H9 (cell line): ENCODE measurements at places on chromosomes 16 and 17.

GRCh38 chr16:12724226-12724625, 79.5 kb downstream of the CPPED1 start:
- no peak overlapping the region for H3K27ac ChIP-seq
- H3K4me3 ChIP-seq = no peak overlapping the region
- no peak for DNase-seq
- H3K36me3 ChIP-seq = no peaks in the 10 kb centered on the region; the same call in 1 of the 2 replicates

GRCh38 chr16:31080756-31081419, 6.7 kb downstream of the ZNF646 start:
- H3K27ac ChIP-seq = no peak overlapping the region
- no peaks in the 10 kb centered on the region for H3K4me1 ChIP-seq
- no peaks in the 10 kb centered on the region for H3K27me3 ChIP-seq
- peaks cover 62% of the 10 kb centered on the region for H3K36me3 ChIP-seq

- peak; percentile 30 for DNase-seq
- no peaks in the 10 kb centered on the region; the same call in 1 of the 2 replicates for H3K36me3 ChIP-seq
- H3K27ac ChIP-seq = no peak overlapping the region
- no peaks in the 10 kb centered on the region for H3K27me3 ChIP-seq
Observed at GRCh38 chr16:48534601-48535340, 75.2 kb downstream of the N4BP1 start.

- no peak overlapping the region for H3K27ac ChIP-seq
- no peaks in the 10 kb centered on the region for H3K36me3 ChIP-seq
- no peak overlapping the region for H3K4me3 ChIP-seq
Observed at GRCh38 chr16:82699711-82700495, 73.1 kb downstream of the CDH13 start.

DNA sequence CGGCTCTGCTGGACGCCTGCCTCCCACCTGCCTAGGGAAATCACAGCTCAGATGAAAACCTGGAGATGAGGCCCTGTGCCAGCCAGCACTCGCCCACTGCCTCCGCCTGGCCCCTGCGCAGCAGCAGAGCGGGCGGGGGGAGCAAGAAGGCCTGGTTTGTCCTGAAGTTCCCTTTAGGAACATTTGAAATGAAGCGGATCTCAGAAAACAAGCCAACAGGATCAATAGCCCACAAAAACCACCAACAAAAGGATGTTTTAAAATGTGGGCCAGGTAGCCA, 48.0 kb downstream of the RBFOX3 start:
- no peak overlapping the region for H3K4me3 ChIP-seq
- DNase-seq = no peak
- no peaks in the 10 kb centered on the region for H3K27me3 ChIP-seq
- H3K27ac ChIP-seq = no peak overlapping the region

GRCh38 chr16:11452298-11452697, 107.0 kb downstream of the RMI2 start:
- H3K4me1 ChIP-seq = no peaks in the 10 kb centered on the region
- DNase-seq = no peak
- H3K27ac ChIP-seq = no peak overlapping the region
- H3K36me3 ChIP-seq = peaks cover 2% of the 10 kb centered on the region; the same call in 1 of the 2 replicates
- no peak overlapping the region for H3K4me3 ChIP-seq
- no peaks in the 10 kb centered on the region for H3K27me3 ChIP-seq

GRCh38 chr16:24511792-24512191, 27.6 kb upstream of the RBBP6 start:
- no peak overlapping the region for H3K27ac ChIP-seq
- no peak for DNase-seq
- no peak overlapping the region for H3K4me3 ChIP-seq
- no peaks in the 10 kb centered on the region for H3K36me3 ChIP-seq
- H3K4me1 ChIP-seq = no peaks in the 10 kb centered on the region

DNA sequence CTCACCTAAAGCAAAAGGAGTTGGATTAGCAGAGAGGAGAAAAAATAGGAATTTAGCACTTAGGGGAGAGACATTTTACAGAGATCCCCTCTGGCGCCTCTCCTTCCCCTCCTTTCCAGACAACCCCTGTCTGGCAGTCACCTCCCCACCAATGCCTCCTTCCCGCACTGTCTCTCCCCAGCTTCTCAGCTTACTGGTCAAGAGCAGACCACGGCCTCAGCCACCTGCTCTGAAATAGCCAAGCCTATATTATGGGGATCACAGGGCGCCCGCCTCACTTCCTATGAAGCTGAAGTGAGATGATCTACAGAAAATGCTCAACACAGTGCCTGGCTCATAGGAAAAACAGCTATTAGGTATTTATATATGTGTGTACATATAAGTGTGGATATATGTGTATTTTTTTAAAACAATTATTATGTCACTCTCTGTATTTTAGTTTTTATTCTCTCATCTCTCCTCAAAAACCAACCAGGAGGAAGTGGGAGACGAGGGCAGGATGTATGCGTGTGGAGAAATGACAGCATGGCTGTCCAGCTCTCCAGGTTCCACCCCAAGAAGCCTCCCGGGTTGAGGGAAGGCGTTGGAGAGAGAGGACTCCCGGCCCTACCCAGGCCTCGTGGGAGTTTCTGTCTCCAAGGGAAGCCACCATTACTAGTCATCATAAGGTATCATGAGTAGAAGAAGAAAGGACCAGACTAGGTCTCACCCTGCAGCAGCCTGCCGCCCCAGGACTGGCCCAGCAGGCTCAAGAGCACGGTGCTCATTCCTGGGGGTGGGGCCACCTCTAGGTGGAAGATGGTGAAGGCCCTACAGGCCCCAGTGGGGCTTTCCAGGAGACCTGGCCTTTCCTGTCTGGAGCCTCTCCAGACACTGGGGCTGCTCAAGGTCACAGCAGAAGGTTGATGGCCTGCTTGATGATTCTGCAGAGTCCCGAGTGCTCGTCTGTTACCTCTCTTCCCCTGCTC, 27.2 kb downstream of the MAP3K14 start:
- H3K36me3 ChIP-seq = peaks cover 38% of the 10 kb centered on the region
- no peak overlapping the region for H3K27ac ChIP-seq
- H3K4me3 ChIP-seq = no peak overlapping the region
- no peaks in the 10 kb centered on the region for H3K27me3 ChIP-seq

DNA sequence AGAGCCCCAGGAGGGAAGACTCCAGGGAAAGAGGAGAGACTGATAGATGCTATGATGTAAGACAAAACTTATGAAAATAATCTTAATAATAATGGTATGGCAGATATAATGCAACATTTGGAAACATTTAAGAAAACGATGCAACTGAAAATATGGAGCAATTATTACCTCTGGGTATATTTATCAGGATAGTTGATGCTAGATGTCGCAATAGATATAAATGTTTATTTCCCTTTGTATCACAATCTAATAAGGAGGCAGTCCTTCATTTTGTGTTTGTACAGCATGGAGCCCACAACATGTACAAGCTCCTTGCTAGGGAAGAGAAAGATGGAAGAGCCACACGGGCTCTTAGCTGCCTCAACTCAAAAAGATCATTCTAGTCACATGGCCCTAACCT, 101.1 kb upstream of the TMEM132E start:
- H3K36me3 ChIP-seq = no peaks in the 10 kb centered on the region
- no peaks in the 10 kb centered on the region for H3K27me3 ChIP-seq
- H3K27ac ChIP-seq = no peak overlapping the region
- DNase-seq = no peak

DNA sequence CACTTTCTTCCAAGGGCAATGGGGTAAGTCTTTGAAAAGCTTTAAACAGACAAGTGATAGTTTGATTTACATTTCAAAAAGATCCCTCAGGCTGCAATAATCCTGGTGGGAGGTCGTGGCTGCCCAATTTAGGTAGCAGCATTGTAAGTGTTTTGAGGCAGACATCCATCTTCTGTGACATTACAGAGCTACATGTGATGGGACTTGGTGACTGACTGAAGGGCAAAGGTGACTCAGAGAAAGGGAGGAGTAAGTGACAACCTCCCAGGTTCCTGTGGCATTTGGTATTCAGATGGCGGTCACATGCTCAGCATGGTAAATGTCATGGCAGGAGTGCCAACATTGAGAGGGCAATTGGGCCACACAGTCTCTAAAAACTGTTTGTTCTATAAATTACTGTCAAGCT, 26.5 kb downstream of the STAT3 start:
- H3K36me3 ChIP-seq = no peaks in the 10 kb centered on the region; the same call in none of the 3 replicates
- no peaks in the 10 kb centered on the region for H3K27me3 ChIP-seq
- H3K4me1 ChIP-seq = peaks cover 10% of the 10 kb centered on the region
- DNase-seq = no peak
- H3K4me3 ChIP-seq = no peak overlapping the region

DNA sequence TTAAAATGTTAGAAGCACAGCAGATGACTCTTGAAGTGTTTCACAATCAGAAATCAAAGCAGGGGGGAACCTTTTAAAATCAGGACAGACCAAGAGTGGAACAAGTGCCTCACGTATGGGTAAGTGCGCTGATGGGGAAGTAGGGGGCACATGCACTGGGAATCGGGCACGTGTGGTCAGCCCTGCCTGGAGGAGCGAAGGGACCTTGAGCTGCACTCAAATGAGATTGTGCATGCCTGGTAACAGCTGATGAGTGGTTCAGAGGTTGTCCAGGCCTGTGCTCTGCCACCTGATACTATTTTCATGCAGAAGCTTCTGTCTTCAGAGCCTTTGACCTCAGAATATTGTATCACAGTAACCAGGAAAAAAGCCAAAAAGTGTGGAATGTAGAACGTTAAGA, 13.7 kb upstream of the XYLT2 start:
- H3K27me3 ChIP-seq = no peaks in the 10 kb centered on the region
- H3K4me1 ChIP-seq = no peaks in the 10 kb centered on the region
- no peak overlapping the region for H3K4me3 ChIP-seq
- no peak overlapping the region for H3K27ac ChIP-seq
- H3K36me3 ChIP-seq = no peaks in the 10 kb centered on the region

DNA sequence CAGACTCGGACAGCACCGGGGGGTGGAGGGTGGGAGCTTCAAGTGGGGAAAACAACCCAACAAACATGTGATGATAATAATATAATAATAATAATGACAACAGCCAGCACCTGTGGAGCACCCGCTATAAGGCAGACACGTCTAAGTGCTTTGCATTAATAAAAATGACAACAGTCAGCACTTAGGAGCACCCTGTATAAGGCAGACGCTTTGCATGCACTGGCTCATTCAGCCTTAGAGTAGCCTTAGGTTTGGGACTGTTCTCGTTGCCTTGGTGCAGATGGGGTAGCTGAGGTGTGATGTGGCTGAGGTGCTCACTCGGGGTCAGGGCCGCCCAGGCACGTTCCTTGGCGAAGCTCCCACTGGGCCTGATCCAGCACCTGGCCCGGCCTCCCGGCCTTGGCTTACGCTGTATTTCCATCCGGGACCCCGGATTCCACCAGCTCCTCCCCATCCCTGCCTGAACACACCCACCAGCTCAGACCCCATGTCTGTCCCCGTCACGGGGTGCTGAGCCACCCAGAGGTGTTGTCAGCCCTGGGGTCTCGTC, 144.0 kb upstream of the CIBAR2 start:
- no peaks in the 10 kb centered on the region for H3K4me1 ChIP-seq
- H3K27ac ChIP-seq = no peak overlapping the region
- no peaks in the 10 kb centered on the region for H3K27me3 ChIP-seq
- H3K36me3 ChIP-seq = no peaks in the 10 kb centered on the region
- H3K4me3 ChIP-seq = no peak overlapping the region

GRCh38 chr16:17803625-17804410, 333.1 kb upstream of the XYLT1 start:
- H3K27ac ChIP-seq = no peak overlapping the region
- peaks cover 4% of the 10 kb centered on the region; the same call in 1 of the 2 replicates for H3K4me1 ChIP-seq
- no peaks in the 10 kb centered on the region for H3K36me3 ChIP-seq

- H3K27me3 ChIP-seq = no peaks in the 10 kb centered on the region
- H3K4me3 ChIP-seq = no peak overlapping the region
- peak; percentile 17 for DNase-seq
- H3K36me3 ChIP-seq = no peaks in the 10 kb centered on the region
- H3K4me1 ChIP-seq = peaks cover 4% of the 10 kb centered on the region; the same call in 1 of the 2 replicates
Observed at GRCh38 chr16:27241658-27242057, 26.9 kb downstream of the NSMCE1 start.

DNA sequence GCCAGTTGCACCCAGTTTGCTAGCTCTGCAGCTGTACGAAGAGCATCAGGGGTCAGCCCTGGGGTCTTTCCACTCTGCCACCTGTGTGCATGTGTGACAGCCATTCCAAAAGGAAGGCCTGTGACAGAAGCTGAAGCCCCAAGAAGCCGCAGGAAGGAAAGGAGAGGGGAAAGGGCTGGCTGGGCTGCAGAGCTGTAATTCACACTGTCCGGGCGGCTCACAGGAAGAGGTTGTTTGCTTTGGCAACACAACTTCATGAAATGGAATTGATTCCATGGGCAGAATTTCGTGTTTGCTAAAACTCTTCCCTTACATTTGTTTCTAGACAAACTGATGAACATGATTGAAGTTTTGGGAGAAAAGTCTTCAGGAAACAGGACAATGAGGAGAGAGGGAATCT, 14.8 kb downstream of the TMEM204 start:
- no peaks in the 10 kb centered on the region; the same call in 2 of the 3 replicates for H3K36me3 ChIP-seq
- H3K27ac ChIP-seq = no peak overlapping the region
- no peak overlapping the region for H3K4me3 ChIP-seq
- H3K27me3 ChIP-seq = no peaks in the 10 kb centered on the region
- no peak for DNase-seq

- no peak for DNase-seq
- no peaks in the 10 kb centered on the region for H3K36me3 ChIP-seq
- H3K4me1 ChIP-seq = peaks cover 2% of the 10 kb centered on the region; the same call in 1 of the 2 replicates
- peaks cover 51% of the 10 kb centered on the region for H3K27me3 ChIP-seq
- no peak overlapping the region for H3K27ac ChIP-seq
Observed at GRCh38 chr17:4788159-4788806, 481 bp upstream of the GLTPD2 start.

DNA sequence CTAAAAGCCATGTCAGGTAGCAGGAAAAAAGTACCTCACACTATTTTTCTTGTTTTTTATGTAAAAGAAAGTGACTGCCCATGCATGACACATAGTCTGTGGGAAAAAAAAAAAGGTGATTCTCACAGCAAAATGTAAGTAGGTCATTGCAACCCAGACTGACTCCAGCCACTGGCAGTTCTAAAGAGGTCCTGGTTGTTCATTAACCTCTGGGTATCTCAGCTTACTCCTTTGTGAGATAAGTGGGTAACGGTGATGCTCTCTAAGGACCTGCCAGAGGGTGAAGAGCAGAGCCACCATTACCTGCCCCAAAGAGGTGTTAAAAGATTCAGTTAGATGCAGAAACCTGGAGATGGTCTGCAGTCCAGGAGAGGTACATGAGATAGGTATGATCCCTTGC, 531.9 kb downstream of the GRIN2A start:
- peaks cover 8% of the 10 kb centered on the region; the same call in 1 of the 2 replicates for H3K4me1 ChIP-seq
- DNase-seq = no peak
- H3K4me3 ChIP-seq = no peak overlapping the region

- H3K27ac ChIP-seq = no peak overlapping the region
- no peaks in the 10 kb centered on the region for H3K36me3 ChIP-seq
- H3K4me3 ChIP-seq = no peak overlapping the region
- no peaks in the 10 kb centered on the region for H3K27me3 ChIP-seq
Observed at GRCh38 chr17:50934161-50934560, 68.0 kb upstream of the TOB1 start.

GRCh38 chr17:29112771-29113295, 67.4 kb downstream of the MYO18A start:
- peaks cover 9% of the 10 kb centered on the region; the same call in 2 of the 3 replicates for H3K36me3 ChIP-seq
- H3K27me3 ChIP-seq = no peaks in the 10 kb centered on the region
- H3K27ac ChIP-seq = no peak overlapping the region
- DNase-seq = no peak
- H3K4me3 ChIP-seq = no peak overlapping the region

GRCh38 chr17:16492613-16493530, 879 bp upstream of the LRRC75A start:
- DNase-seq = peak; percentile 57
- H3K27ac ChIP-seq = no peak overlapping the region
- no peaks in the 10 kb centered on the region for H3K36me3 ChIP-seq
- no peaks in the 10 kb centered on the region for H3K27me3 ChIP-seq
- H3K4me1 ChIP-seq = peaks cover 8% of the 10 kb centered on the region; the same call in 1 of the 2 replicates
- H3K4me3 ChIP-seq = peak overlapping the region; percentile 83
